ENCODE measurements at places on chromosomes 4 and X.
A peak's percentile ranks its signal among the peaks of the same experiment; 100 is the strongest.

- DNase-seq = no peak
Measured at GRCh38 chrX:139191286-139191685, 339.3 kb upstream of the F9 start.

GRCh38 chrX:14359727-14360126, 169.6 kb upstream of the GLRA2 start:
- DNase-seq = no peak

DNA sequence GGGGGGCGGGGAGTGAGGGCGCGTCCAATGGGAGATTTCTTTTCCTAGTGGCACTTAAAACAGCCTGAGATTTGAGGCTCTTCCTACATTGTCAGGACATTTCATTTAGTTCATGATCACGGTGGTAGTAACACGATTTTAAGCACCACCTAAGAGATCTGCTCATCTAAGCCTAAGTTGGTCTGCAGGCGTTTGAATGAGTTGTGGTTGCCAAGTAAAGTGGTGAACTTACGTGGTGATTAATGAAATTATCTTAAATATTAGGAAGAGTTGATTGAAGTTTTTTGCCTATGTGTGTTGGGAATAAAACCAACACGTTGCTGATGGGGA, 1.1 kb downstream of the HTT start:
- no peak for DNase-seq

- DNase-seq = no peak
Measured at GRCh38 chr4:16294455-16294854, 68.2 kb upstream of the TAPT1 start.

- DNase-seq = no peak
Measured at GRCh38 chr4:78829296-78829695, 53.1 kb downstream of the BMP2K start.

DNA sequence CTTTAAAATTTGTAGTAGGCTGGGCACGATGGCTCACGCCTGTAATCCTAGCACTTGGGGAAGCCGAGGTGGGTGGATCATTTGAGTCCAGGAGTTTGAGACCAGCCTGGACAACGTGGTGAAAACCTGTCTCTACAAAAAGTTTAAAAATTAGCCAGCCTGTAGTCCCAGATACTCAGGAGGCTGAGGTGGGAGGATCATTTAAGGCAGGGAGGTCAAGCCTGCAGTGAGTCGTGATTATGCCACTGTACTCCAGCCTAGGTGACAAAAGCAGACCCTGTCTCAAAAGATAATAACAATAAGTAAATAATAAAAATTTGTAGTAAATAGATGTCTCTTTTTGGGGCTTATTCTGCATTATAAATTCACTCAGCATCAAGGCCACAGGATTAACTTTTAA, 118.5 kb downstream of the IRF2 start:
- no peak for DNase-seq

GRCh38 chr4:150250998-150251651, 172.9 kb downstream of the DCLK2 start:
- DNase-seq = no peak

GRCh38 chrX:153802513-153803045, 8.1 kb downstream of the SSR4 start:
- DNase-seq = no peak

DNA sequence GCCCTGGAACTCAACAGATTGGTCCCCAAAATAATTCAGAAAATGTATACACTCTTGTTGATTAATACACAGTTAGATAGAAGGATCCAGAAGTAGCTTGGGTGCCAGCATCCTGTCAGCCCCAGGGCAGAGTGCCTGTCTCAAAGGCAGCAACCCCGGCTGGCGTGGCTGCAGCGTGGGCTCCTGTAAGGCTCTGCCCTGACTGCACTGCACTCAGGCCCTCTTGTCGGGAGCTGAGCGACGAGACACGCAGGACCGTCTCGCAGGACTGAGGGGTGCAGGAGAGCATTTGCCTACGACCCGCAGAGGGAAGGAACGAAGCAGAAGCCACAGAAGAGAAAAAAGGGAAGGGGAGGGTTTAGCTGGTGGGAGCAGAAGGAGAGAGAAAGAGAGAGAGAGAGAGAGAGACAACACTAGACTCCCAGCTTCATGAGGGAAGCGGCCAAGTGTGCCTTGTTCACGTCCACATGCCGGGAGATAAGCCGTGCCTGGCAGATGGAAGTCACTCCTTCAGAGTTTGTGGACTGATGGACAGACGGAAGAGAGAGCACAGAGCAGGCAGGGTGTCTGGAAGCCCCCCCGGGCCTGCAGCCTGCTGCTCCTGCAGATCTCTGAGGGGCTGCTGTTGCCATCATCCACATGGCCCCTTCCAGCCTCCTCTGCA, 38.7 kb upstream of the HELT start:
- DNase-seq = no peak

DNA sequence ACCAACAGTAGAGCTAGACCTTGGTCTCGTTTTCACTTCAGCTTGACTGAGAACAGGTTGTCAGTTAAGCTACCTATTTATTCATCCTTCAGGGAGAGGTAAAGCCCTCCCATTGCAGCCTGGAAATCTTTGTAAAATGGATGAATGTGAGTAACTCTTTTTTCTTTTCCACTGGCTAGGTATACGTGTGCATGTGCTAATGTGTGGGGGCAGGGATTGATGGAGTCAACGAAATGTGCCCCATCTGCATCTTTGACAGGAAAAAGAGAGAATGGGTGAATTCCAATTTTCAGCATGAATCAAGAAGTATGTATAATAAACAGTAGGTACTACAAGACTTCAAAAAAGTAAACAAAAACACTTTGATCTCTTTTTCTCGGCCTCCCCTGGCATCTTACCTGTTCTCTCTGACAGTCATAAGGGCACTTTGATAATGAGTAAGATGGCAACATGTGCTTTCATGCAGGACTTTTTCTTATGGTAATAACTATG, at the start of gene IL21:
IL21 (minus strand) TSS at position 51 of the 492 bp plus-strand sequence. CDS start 55 bp downstream, outside the sequence.
- DNase-seq = no peak

- no peak for DNase-seq
Measured at GRCh38 chrX:13472975-13473374, 96.4 kb upstream of the EGFL6 start.

GRCh38 chrX:153922932-153923857, 2.9 kb downstream of the ARHGAP4 start:
- DNase-seq = peak; percentile 26

DNA sequence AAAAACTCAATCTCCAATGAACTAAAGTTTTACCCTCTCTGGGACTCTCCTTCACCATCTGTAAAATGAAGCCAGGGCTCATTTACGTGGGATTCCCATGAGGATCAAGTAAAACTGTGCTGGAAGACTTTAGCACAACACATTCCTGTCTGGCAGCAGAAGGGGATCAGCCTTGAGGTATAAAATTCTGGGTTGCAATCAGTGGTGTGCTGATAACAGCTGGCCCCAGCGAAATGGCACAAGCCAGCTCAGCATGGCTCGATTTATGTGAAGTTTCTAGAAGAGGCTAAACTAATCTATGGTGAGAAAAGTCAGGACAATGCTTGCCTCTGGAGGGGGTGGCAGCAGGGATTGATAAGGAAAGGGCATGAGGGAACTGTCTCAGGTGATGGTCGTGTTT, 28.4 kb downstream of the ZNF630 start:
- no peak for DNase-seq

- no peak for DNase-seq
Measured at GRCh38 chrX:43804021-43804420, 78.2 kb downstream of the MAOB start.

- DNase-seq = no peak
Measured at GRCh38 chr4:7766661-7767345, 172.9 kb downstream of the AFAP1 start.

DNA sequence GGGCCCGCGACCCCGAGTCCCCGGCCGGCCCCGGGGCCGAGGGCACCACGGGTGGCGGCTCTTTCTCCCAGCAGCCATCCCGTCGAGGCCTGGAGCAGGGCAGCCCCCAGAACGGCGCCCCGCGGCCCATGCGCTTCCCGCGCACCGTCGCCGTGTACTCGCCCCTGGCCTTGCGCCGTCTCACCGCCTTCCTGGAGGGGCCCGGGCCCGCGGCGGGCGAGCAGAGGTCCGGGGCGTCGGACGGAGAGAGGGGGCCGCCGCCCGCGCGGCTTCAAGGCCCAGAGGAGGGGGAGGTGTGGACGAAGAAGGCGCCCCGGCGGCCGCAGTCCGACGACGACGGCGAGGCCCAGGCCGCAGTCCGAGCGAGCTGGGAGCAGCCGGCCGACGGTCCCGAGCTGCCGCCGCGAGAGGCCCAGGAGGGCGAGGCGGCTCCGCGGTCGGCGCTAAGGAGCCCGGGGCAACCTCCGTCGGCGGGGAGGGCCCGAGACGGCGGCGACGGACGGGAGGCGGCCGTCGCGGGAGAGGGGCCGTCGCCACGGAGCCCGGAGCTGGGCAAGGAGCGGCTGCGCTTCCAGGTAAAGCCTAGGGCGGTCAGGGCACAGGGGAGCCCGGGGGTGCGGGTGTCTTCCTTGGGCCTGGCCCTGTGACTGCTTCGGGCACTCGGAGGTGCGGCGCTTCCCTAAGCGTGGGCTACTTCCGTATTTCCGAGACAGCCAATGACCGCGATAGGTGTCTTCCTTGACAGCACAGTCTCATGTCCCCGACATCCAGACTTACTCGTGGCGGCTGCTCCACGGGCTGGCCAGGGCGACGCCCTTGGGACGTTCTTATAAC, 845 bp downstream of the ZAR1 start:
- DNase-seq = no peak

DNA sequence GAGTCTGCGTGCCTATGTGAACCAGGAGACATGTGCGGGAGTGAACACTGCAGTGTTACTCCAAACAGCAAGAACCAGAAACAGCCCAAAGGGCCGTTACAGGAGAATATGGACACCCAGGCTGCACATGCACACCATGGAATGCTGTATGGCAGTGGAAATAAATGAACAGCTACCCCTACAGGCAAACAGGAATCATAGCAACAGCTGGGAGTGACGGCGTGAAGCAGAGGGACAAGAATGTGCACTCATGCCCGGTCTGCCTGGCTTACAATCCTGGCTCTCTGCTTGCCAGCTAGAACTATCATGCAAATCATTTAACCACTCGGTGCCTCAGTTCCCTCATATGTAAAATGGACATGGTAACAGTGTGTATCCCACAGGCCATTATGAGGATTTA, 16.6 kb downstream of the GPKOW start:
- peak; percentile 14 for DNase-seq

- no peak for DNase-seq
Measured at GRCh38 chr4:177308847-177309521, 690 bp upstream of the NEIL3 start.

DNA sequence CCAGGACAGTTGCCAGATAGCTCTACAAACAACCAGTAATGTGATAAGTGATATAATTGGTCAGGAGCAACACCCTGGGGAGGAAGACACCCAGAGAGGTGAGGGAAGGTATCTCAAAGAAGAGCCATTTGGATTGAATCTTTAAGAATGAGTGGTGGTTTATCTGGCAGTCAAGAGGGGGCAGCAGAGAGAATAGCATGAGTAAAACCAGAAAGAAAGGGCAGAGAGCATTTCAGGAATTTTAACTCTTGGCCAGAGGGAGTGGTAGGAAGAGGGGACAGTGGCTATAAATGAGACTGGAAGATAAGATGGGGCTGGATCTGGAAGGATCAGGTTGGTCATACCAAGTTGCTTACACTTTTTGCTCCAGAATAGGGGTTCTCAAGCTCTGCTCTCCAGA, 5.9 kb upstream of the SEPTIN6 start:
- DNase-seq = no peak

DNA sequence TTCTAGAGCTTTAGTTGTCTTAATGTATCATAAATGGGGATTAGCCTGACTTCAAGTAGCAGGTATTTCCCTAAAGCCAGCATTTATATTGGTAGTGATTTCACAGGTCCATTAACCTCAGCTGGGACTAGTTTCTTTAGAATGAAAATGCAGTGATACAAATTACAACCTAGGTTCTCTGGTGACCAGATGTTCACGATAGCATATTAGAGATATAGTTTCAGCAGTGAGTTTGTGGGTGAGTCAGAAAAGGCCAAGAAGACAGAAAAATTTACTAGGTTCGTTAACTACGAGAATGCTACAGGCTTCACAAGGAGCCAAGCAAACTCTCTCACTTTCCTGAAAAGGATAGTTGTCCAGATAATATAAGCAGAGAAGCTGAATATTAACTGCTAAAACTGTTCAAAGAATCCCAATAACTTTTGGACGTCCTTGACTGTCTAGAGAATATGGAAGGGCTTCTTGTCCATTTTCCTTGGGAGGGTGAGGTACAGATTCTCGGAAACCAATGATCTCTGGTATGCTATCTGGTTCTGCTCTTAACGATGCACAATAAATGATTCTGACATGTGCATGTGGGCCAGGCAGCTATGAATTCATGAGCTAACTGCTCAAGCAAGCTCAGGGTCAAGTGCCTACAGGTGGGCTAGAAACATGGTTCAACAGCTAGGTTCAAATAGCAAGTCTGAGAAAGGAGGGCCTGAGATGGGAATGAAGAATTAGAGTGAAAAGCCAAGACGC, 6.0 kb upstream of the SPCS3 start:
- no peak for DNase-seq

- no peak for DNase-seq
Measured at GRCh38 chrX:20523626-20524312, 257.1 kb upstream of the RPS6KA3 start.

- no peak for DNase-seq
Measured at GRCh38 chrX:155231163-155231562, 14.9 kb downstream of the VBP1 start.

- DNase-seq = no peak
Measured at GRCh38 chrX:127732709-127733108, 319.5 kb downstream of the ACTRT1 start.

GRCh38 chr4:79141530-79141929, 184.3 kb downstream of the NAA11 start:
- no peak for DNase-seq

DNA sequence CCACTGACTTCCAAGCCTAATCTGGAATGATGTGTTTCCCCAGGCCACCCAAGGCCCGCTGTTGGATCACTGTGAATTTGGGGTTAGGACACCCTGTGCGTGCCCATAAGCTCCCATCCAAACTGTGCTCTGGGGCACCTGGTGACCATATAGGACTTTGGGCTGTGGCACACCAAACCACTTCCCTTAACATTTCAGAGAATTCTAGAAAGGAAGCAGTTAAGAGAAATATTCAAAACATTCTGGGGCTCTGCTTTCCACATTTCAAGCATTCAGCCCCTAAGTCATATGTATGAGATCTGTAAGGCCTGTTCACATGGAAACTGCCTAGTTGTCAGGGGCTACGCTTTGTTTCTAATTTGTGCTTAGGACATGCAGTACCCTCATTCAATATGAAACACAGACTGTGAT, 14.4 kb downstream of the VGLL1 start:
- DNase-seq = no peak

- DNase-seq = no peak
Measured at GRCh38 chr4:147182041-147182440, 236.4 kb upstream of the TTC29 start.

DNA sequence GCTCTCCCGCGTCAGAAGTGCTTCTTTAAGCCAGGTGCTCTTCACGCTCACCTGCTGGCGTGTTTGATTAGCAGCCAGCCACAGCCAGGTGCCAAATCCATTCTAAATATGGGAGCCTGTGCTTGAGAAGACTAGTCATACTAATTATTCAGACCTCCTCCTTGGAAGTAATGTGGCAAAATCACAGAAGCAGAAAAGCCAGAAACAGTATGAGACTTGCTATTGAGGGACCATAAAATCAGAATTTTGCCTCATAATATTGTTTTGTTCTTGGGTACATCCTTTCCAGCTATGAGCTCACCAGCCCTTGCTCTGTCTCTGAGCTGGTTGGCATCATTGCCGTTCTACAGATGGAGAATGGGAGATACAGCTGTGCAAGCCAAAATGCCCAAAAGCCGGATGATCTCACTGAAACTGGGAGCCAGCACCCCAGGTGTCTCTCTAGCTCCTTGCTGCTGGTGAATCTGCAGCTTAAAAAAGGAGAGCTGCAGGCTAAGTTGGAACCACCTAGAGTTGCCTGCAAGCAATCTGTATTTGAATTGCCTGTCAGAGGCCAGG, 205.4 kb downstream of the SHROOM3 start:
- no peak for DNase-seq

All from putamen (tissue), 1 donor.